Stimulated activated CD4-positive, alpha-beta T cell treated with anti-CD3 and anti-CD28 coated beads, Interleukin-4, amount 100 ng/mL, for 4 hours (primary cell): ENCODE measurements at places on chromosomes 16 and 17.

DNA sequence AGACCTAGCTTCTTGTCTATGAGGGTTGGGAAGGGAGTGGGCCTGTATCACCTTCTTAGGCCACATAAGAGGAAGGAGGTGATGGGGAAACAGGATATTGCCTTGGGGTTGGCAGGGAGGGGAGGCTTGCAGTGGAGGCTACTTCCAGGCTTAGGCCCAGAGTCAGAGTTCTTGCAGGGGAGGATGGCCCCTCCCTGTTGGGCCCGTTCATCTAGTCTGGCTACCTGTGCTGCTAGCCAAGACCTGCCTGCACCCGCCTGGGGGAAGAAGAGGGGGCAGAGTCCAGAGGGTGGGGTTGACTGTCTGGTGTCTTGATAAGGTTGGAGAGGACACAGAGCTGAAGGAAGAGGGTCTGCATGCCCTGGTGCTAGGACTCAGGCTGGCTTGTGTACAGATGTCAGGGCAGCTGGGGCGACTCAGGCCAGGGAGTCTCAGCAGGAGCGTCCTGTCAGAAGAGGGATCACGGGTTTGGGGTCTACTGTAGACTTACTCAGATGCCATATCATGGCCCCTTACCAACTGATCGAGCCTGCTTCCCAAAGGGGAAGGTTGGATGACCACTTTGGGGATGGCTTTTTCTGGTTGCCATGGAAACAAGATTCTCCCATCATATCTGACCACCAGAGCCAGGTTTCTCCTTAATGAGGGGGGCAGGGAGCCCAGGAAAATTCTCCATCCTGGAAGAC, 5.3 kb downstream of the KDM6B start:
- no peak for DNase-seq

DNA sequence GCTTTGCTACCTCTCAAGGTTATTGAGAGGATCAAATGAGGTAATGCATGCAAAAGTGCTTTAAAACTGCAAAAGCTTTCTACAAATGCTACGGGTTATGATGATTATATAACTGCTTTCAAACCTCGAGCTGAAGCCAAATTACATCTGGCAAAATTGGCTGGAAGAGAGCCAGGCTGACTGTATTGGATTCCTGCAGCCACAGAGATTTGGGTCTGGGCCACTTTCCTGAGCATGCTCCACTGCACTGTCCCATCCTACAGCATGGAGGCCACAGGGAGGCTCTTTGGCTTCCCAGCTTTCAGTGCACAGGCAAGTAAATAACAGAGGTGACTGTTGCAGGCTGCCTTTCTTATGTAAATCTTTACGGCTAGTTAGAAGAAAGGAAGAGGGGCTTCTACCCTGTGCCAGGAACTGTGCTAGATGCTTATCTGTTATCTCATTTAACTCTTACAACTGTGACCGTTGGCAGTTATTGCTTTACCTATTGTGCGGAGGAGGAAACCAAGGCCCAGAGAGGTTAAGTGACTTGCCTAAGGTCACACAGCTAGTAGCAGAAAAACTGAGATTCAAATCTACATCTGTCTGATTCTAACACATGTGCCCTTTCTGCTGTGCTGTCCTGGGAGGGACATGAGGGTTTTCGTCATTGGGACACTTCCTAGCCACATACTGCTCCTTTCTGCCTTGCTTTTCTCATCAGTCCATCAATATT, 121.8 kb downstream of the SPACA3 start:
- no peak for DNase-seq

DNA sequence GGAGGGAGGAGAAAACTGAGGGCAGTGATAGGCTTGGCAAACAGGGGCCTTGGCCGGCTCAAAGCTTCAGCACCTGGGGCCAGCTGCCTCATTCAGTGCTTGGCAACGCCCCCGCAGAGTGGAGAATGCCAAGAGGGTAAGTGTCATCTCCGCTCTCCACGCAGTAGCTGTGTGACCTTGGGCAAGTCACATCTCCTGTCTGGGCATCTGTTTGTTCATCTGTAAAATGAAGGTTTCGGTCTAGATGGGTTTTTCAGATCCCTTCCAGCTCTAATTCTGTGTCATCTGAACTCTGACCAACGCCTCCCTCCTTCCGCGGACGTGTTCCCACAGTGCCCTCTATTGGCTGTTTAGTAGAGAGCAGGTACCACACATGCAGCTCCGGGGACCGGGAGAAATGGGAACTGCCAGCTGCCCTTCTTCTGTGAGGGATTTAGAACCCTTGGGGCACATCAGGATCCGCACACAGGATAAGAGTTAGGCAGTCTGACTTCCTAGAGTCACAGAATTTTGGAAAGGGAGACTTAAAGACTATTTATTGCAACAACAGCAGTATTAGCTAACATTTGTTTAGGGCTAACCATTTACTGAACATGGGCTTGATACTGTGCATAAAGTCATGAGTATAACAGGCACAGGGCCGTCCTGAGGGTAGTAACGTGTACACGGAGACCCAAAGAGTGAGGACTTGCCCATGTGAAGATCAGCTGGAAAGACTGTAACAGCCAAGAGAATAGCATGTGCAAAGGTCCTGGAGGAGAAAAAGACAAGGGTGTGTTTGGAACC, 26.8 kb downstream of the GP2 start:
- DNase-seq = no peak

DNA sequence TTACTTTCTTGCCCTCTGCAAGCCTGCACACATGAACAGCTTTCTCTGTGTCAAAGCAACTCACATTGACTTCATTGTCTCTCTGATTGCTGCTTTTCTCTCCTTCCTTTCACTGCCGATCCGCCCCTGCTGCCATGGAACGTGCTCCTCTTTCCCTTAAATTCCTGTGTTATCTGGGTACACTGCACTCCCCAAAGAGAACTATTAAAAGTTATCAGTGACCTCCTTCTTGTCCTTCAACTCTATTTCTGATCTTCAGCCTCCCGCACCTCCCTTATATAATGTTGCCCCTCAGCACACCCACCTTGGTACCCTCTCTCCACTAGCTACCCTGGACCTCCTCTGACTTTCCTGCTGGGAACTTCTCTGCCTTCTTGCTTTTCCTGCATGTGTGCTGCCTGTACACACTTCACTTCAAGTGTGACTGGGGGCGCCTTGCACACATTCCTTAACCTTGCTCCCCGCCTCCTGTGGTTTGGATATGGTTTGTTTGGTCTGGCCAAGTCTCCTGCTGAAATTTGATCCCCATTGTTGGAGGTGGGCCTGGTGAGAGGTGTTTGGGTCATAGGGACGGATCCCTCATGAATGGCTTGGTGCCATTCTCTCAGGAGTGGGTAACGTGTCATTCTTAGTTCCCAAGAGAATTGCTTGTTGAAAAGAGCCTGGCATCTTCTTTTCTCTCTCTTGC, 26.7 kb upstream of the PMP22 start:
- DNase-seq = no peak

GRCh38 chr16:35908942-35909341, 2449.5 kb downstream of the TP53TG3F start:
- DNase-seq = no peak

DNA sequence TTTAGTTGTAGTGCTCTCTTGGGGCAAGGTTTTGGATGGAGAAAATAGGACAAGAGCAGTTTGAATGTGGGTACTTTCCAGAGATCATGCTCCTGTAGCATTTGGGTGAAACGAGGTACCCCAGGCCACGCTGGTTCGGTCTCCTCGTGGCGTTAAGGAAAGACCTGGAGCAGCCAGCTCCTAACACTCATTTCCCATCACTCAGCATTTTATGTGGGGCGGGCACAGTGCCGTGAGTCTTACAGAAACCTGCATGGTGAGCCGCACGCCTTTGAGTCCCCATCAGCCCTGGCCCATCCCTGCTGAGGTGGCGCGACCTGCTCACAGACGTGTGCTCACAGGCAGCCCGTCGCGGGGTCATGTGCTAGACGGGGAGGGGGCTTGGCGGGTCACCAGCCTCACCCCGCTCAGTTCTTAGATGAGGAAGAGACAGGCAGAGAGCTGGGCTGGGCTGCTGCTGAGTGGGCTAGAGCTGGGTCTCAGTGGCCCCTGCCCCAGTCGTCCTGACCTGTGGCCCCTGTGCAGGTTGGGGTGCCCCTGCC, 37.3 kb downstream of the TBCD start:
- DNase-seq = no peak

- no peak for DNase-seq
Measured at GRCh38 chr16:2364638-2365210, 24.2 kb upstream of the ABCA3 start.

GRCh38 chr17:66542129-66542966, 239.9 kb downstream of the PRKCA start:
- no peak for DNase-seq

- no peak for DNase-seq
Measured at GRCh38 chr17:79845601-79845949, 6.3 kb upstream of the CBX4 start.

DNA sequence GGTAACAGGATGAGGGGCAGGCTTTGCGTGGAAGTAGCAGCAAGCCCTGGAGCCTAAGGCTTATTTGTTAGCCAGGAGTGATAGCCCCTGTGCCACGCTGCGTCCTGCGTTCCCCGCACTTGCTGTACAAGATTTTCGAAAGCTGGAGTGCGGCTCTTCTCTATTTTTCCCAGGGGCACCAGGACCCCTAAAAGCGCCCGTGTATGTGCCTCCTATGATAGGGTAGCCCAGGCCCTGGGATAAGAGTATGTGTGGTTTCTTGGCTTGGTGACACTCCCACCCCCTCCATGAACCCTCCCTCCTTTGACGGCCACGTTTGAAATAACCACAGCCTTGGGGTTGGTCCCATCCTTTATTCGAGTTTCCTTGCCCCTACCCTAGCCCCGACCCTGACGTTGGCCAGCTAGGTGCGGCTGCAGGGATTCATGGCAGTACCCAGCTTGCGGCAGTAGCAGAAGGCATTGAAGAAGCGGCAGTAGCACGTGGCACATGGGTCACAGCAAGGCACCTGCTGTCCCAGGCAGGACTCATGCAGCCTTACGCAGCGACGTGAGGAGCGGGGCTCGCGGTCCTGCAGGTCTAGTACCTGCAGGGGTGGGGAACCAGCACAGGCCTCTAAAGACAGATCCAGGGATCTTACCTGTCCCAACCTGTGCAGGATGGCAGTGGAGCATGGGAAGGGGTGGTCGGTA, 968 bp downstream of the AGRP start:
- no peak for DNase-seq

GRCh38 chr17:50534222-50534978, 1.9 kb downstream of the EPN3 start:
- no peak for DNase-seq

GRCh38 chr17:17931159-17931558, 41.0 kb downstream of the TOM1L2 start:
- no peak for DNase-seq

- no peak for DNase-seq
Measured at GRCh38 chr17:31900877-31901276, 631 bp downstream of the UTP6 start.

GRCh38 chr16:23907903-23908302, 72.1 kb downstream of the PRKCB start:
- no peak for DNase-seq

DNA sequence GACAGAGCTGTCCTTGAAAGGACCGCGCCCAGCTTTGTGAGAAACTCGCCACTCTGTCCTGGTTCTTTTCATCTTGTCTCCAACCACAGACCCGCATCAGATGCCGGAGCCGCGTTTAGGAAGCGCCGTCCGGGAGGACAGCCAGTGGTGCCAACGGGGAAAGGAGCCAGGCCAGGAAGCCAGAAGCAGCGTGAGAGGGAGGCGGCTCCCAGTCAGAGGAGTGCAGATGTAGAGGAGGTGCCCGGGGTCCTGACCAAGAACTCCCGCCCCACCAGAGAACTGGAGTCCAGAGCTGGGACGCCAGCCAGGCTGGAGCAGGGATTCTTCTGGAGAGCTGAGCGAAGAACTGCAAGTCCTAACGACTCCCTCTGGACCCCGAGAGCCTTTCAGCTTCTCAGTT, 49.3 kb upstream of the TNRC6C start:
- no peak for DNase-seq

GRCh38 chr17:46895171-46895570, 27.8 kb upstream of the GOSR2 start:
- DNase-seq = no peak

DNA sequence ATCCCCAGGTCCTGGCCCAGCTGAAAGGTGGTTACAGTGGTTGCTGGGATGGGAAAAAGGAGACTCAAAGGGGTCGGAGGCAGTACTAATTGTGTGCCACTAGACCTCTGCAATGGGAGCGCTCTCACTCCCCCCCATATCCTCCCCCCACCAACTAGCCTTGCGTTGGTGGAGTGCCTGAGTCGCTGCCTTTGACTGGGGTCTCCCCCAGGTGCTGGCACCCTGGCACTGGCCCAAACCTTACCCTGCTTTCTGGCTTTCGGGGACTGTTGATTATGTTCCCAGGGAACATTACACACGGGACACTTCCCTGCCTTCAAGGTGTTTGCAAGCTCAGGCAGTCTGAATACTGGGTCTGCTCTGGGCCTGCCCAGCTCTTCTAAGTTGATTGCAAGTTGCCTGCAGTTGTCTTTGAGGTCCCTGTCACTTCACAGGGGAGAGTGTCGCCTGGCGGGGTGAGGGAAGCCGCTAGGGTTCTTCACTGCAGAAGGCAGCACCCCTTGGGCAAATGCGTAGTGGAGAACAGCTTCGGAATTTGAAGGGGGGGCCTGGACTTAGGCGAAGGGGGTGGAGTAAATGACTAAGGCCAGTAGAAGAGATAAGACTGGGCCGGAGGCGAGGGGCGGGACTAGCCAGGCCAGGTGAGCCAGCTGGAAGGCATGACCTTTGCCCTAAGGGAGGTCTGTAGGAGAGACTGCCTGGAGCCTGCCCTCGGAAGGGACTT, 98.0 kb downstream of the RAB11FIP4 start:
- DNase-seq = no peak

- no peak for DNase-seq
Measured at GRCh38 chr17:7570351-7570750, 8.6 kb downstream of the SENP3 start.

DNA sequence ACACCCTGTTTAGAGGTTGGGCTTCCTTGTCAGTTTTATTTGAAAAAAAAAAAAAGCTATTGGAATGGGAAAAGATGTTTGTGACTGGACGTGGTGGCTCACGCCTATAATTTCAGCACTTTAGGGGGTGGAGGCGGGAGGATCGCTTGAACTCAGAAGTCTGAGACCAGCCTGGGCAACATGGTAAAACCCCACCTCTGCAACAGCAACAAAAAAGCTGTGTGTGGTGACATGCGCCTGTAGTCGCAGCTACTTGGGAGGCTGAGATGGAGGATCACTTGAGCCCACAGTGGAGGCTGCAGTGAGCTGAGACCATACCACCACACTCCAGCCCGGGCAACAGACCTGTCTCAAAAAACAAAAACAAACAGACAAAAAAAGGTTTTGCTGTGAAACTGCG, 66.1 kb upstream of the SIAH1 start:
- no peak for DNase-seq

- no peak for DNase-seq
Measured at GRCh38 chr16:59048876-59049275, 314.8 kb upstream of the GOT2 start.
